Activated naive CD8-positive, alpha-beta T cell treated with anti-CD3 and anti-CD28 coated beads, Interleukin-2, amount 50 U/mL, for 24 hours (primary cell): ENCODE measurements at places on chromosomes 3 and 15.

GRCh38 chr3:195106418-195106906 lies 164.5 kb downstream of the XXYLT1 start:
- peak; percentile 77 for DNase-seq

DNA sequence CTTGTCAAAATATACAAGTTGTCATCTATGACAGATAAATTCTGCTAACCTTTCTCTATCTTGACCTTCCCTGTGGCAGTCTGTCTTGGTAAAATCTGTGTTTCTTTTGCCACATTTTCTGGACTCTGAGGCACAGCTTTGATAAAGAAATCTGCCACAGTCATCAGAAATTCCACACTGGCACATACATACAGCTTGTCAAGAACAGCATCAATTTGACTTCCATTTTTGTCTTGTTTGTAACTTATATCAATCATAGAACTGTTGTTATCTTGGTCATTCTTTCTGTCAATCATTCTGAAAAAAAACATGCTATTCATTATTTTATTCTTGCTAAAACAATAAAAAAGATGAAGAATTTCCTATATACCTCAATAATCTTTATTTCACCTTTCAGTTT lies 130.8 kb downstream of the VPS13C start:
- no peak for DNase-seq

DNA sequence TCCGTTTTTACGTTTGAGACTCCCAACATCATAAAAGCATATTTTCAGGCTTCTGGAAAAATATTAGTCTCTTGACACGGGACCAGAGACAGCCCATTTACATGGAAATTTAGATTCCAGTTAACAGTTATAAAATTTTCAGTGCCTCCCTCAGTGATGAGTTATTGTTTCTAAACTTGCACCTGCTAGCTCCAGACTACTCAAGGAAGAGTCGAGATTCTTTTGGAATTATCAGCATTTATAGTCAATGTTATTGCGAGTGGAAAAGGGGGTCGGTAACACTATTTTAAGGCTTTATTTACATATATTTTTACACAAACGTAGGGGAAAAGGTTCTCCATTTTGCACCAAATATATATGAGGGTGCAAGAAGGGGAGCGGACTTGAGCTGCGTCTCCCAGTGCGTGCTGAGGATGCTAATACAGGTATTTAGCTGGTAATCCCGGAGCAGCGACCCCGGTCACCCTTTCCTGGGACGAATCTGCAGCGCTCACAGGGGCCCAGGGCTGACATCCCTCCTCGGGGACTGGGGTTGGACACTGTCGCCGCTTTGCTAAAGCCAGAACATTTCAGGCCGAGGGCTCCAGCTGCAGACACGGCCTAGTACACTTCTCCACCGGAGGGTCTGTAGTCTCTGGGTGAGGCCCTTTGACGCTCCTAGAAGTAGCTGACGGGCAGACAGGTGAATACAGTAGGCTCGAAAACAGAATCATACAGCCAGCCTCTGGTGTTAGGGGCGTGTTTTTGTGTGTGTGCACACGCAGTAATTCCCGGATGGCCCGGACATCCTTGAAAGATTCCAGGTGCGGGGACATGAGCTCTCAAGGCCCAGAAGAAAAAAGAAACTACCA lies 729 bp upstream of the ZBTB11 start:
- DNase-seq, result no peak

GRCh38 chr3:168467115-168467714 lies 371.5 kb upstream of the GOLIM4 start:
- no peak for DNase-seq

DNA sequence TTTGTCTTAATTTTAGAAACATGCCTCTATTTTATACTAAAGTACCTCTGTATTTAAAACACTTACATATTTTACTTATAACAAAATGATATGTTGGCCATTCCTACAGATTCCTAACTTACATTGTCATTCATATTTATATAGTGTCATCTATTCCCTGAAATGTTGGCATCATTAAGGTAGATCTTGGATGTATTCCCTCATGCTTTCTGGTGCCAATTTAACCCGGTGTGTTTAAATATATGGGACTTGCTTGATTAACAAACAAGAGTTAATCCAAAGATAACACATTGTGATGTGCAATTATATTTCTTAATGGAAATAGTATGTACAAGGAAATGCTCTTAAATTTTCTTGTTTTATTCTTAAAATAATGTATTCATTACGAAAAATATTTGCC lies 352.3 kb downstream of the NAALADL2 start:
- no peak for DNase-seq

DNA sequence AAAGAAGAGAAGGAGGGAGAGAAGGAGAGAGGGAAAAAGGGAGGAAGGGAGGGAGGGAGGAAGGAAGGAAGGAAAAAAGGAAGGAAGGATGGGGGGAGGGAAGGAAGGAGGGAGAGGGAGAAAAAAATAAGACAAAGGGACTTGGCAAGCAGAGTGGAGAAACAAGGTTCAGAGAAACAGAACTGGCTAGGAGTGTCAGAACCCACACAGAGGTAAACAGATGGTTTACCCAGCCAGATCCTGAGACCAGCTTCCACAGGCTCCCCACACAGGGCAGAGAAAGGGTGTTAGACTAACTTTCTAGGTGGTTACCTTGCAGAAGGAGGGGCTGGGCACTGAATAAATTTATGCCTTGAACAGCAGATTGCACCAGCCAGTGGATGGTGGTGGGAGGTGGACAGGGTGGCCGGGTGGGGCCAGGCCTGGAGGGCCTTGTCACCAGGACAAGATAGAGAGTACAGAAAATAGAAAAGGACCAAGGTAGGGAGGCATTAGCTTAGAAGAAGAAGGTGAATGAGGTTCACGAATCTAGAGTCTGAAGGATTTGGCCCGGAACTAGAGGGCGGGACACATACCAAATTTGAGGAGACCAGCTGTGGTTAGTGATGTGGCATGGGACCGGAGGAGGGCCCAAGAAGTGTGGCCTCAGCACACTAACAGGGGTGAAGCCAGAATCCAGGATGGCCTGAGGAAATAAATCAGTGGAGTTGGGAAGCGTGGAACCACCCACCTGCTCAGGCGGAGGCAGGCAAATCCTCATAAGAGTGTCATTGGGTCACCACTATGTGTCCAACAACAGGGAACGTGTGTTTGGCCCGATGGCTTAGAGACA lies 1.2 kb upstream of the TM4SF1 start:
- no peak for DNase-seq

DNA sequence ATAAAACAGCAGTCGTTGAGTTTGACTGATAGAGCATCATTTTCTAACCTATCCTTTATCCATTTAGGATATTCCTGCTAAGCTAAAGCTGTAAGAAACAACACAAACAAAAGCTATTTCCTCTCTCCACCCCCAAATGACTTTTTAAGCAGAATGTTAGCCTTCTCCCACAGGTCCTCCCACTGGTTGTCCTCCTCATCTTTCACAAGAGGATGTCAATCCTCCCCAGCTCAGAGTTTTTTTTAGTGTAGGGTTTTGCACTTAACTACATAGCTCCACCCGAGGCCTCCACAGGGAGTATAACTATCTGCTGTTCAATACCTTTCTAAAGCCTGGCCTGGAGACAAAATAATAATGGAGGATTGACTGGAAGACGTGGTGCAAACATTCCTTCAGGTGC lies 7.8 kb downstream of the SETMAR start:
- no peak for DNase-seq

- DNase-seq, result no peak
These were observed 54.7 kb downstream of the FAM98B start for GRCh38 chr15:38508647-38509046.

- DNase-seq, result no peak
These were observed 44.4 kb downstream of the GAP43 start for GRCh38 chr3:115667738-115668065.

- DNase-seq, result no peak
These were observed 36.5 kb downstream of the RPLP1 start for GRCh38 chr15:69489073-69489571.

- DNase-seq, result no peak
These were observed 109.6 kb upstream of the ARHGEF3 start for GRCh38 chr3:56911363-56911762.

- DNase-seq, result no peak
These were observed 114.4 kb downstream of the DNAJB8 start for GRCh38 chr3:128352326-128352725.
